Natural killer cell (primary cell): ENCODE measurements at places on chromosomes 6 and 20. TPM values are rescaled to one million over a fixed set of nuclear protein-coding genes. Genes with fewer than 3 reads are reported as not detected.
A peak's percentile ranks its signal among the peaks of the same experiment; 100 is the strongest.

DNA sequence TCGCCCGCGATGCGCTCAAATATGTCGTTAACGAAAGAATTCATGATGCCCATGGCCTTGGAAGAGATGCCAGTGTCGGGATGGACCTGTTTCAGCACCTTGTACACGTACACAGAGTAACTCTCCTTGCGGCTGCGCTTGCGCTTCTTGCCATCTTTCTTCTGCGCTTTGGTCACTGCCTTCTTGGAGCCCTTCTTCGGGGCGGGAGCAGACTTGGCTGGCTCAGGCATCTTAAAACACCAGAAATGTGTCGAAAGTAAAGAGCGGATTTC, 36.4 kb downstream of the HFE start:
- peak; percentile 78 for DNase-seq

GRCh38 chr6:4057036-4057435, 21.9 kb downstream of the FAM217A start:
- DNase-seq = no peak

DNA sequence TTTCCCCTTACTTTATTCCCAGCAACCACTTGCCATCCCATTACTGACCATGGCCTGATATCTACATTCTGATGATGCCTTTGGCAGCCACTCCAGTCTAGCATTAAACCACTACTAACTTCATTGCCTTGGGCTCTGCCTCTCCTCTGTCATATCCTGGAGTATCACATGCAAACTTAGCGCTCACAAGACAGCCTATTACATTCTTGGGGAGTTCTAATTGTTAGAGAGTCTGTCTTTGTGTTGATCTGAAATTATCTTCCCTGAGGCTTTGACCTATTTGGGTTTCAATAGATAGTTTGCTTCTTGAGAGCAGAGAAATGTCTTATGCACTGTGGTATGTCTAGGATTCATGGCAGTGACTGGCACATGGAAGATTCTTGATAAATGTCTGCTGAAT, 40.5 kb upstream of the RAB32 start:
- DNase-seq = no peak

- no peak for DNase-seq
These were observed 66.3 kb downstream of the PPP1R3G start for GRCh38 chr6:5151360-5151954.

DNA sequence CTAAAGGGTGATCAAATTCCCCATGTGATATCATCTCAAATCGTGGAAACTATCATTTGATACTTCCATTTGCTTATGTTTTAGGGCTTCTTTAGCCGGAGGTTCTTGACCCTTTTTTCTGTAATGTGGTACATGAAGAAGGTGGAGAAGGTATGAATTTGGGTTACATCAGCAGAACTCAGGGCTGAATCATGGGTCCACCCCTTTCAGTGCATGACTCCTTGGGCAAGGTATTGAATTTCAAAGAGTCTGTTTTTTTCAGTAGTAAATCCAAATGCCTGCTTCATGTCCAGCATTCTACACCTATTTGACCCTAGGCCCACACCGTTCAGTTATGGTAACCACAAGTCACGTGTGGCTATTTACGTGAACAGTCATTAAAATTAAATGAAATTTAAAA, 30.6 kb upstream of the QKI start:
- no peak for DNase-seq

DNA sequence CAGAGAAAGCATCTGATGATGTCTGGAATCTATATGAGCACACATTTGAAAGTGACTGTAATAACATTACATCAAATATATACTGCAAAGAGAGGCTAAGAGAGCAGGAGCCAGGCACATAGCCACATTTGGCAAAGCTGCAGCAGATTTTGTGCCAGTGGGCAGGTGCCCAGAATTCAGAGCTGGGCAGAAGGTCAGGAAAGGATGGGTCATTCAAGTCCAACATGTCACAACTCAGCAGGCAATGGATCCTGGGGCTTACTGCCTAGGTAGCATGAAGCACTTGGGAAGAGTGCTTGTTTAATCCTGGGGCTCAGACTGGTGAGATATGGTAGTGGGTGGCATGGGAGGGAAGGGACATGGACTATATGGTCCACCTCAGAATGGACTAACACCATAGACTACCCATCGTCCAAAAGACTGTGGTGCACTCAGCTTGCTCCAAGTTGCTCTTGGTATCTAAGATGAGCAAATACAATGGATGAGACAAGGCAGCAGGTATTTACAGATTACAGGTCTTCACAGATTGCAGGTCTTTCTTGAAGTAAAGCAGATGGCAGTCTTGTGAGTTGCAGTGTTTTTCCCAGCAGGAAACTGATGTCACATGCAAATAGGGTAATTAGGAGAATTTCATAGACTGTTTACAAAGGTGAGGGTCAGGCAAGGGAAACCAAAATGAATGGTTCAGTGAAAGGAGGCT, 31.2 kb upstream of the SHLD1 start:
- no peak for DNase-seq

GRCh38 chr6:170111141-170111664, 179.7 kb downstream of the DLL1 start:
- DNase-seq = no peak

GRCh38 chr6:33670086-33670660, 41.3 kb downstream of the UQCC2 start:
- DNase-seq = no peak

DLK2 gene
- total RNA-seq = not detected

TPBG gene
- 0.11 TPM for total RNA-seq

NOX3 gene
- not detected for total RNA-seq

HCRTR2 gene
- not detected for total RNA-seq

BHLHE23 gene
- total RNA-seq = not detected
